ENCODE measurements at places on chromosomes 5 and 9. TPM values are rescaled to one million over a fixed set of nuclear protein-coding genes. Genes with fewer than 3 reads are reported as not detected.
A peak's percentile ranks its signal among the peaks of the same experiment; 100 is the strongest.

DNA sequence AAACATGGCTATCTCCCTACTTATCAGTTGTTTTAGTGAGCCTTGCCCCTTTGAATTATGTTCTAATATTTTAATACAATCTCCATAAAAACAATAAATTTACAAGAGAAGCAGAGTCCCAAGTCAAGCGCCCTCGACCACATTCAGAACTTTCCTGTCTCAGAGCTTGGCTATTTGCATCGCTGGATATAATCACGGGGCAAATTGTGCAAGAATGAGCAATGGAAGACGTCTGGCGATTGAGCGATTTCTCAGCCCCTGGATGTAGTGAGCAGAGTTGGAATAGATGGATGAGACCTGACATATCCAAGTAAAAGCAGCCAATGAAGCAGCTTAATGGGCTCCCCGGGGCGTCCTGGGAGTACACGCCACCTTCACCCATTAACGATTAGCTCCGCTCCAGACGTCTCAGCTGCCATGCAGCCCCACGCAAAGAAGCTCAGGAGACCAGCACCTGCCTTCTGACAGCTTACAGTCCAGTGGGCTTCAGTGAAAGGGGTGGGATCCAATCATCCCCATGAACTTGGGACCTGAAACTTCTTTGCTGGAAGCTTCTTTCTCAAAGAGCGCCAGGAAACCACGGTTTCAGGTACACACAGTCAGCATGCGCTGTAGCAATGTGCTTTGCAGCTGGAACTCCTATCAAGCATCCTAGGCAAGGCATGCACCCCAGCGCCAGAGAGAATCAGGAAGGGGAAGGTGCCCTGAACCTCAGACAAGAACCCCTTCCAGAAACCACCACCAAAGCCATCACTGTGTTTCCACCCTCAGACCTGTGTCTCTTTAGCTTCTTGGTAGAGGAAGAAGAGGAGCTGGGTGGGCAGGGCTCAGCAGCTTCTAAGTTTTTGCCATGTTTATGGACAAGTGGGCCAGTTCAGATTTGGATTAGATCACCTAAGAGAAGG, 92.0 kb upstream of the IRX4 start:
- peaks cover 30% of the 10 kb centered on the region for H3K27me3 ChIP-seq
- no peaks in the 10 kb centered on the region for H3K36me3 ChIP-seq
- DNase-seq = no peak
- H3K4me1 ChIP-seq = no peaks in the 10 kb centered on the region

DNA sequence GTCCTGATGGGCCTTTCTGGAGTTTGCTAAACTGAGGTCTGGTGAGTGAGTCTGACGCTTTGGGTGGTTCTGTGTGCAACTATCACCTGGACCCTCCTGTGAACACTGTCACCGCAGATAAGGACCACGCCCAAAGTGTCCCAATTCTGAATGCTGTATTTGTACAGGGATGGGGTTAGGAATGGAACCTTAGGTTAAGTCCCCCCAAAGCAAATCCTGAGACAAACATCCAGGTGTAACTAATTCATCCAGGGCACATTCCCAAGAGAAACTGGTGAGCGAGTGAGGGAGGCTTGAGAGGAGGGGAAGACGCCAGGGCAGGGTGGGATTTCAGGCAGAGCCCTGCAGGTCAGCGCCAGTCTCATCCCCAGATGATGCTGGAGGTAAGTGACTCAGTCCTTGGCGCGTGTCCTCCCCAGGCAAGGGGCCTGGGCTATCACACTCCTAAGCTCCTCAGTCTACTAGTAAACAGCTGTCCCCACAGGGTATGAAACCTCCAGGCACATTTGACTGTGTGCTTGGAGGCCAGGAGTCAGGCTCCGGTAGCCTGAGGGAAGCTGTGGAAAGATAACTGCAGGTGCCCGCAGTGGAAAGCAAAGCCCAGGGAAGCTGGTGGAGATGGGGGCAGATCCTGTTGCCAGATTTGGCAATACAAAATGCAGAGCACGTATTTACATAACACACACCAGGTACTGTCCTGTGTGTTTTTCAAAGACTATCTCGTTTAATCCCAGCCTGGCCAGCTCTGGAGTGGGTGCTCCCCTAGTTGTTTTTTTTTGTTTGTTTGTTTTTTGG, 66.7 kb downstream of the IL6ST start:
- H3K27ac ChIP-seq = no peak overlapping the region
- H3K27me3 ChIP-seq = 0 out of 3 replicates have a peak, but pooled peaks cover 3% of the 10 kb centered on the region
- no peak overlapping the region for H3K4me3 ChIP-seq
- peaks cover 7% of the 10 kb centered on the region for H3K4me1 ChIP-seq
- no peaks in the 10 kb centered on the region for H3K36me3 ChIP-seq

FGF18 gene
- total RNA-seq = not detected

CYSRT1 gene
- total RNA-seq = 0.60 TPM

GRCh38 chr5:136228136-136228757, 35.3 kb upstream of the SMIM32 start:
- H3K27ac ChIP-seq = no peak overlapping the region
- H3K4me1 ChIP-seq = no peaks in the 10 kb centered on the region
- no peak for DNase-seq

DNA sequence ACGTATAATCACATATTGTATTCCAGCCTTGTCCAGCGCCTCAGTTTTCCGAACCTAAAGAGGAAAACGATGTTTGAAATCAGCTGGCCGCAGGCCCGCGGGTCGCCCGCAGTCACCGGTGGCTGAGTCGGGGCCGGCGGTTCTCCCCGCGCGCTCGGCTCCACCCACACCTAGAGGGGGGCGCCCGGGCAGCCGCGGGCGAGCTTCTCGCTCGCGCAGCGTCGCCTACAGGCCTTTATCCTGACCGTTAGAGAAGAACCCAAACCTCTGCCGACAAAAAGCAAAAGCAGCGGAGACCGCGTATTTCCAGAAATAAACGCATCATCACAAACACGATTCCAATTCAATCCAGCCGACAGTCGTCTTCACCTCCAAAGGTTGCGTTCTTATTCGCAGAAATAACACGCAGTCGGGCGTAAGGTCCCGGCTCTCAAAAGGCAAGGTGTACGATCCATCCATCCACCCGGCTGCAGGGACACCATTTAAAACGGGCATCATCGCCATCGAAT, 725 bp upstream of the NIPBL start:
- no peaks in the 10 kb centered on the region for H3K27me3 ChIP-seq
- H3K4me3 ChIP-seq = peak overlapping the region; percentile 93
- peak; percentile 90 for DNase-seq
- peaks cover 4% of the 10 kb centered on the region for H3K36me3 ChIP-seq

DNA sequence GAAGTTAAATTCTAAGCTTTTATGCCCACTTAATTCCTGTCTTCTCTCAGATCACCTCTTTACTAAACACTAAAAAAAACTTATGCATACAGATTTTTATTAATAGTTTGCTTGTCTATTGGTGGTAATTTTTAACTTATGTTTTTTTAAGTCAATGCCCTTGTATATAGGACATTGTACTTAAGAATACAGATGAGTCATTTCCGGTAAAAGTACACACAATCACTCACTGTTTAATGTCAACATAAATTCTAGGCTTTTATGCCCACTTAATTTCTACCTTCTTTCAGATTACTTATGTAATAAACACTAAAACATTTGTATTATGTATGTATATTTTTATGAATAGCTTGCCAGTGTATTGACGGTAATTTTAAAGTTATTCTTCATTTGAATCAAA, 872.8 kb upstream of the CDH9 start:
- H3K4me3 ChIP-seq = no peak overlapping the region
- H3K36me3 ChIP-seq = no peaks in the 10 kb centered on the region
- no peaks in the 10 kb centered on the region for H3K4me1 ChIP-seq
- no peak for DNase-seq
- H3K27ac ChIP-seq = no peak overlapping the region

- H3K4me3 ChIP-seq = no peak overlapping the region
- H3K27me3 ChIP-seq = no peaks in the 10 kb centered on the region
- H3K4me1 ChIP-seq = no peaks in the 10 kb centered on the region
- no peaks in the 10 kb centered on the region for H3K36me3 ChIP-seq
- DNase-seq = no peak
- H3K27ac ChIP-seq = no peak overlapping the region
Observed at GRCh38 chr5:9716838-9717281, 86.7 kb upstream of the TAS2R1 start.

DNA sequence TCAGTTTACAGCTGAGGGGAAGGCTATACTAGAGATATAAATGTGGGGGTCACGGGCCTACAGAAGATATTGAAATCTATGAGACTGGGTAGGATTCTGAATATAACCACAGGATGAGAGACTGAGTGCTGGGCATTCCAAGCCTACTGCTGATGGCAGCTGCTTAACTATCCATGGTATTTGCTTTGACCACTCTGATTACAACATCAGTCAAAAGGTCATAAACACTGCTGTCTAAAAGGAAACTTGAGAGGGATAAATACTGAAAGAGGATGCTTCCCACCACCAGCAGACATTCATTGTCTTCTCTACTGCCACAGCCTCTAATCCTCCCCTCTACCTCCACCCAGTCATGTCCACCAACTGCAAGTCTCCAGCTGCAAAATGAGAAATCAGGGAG, 3.8 kb downstream of the ZNF622 start:
- DNase-seq = no peak
- peaks cover 2% of the 10 kb centered on the region for H3K4me1 ChIP-seq
- H3K4me3 ChIP-seq = no peak overlapping the region

Measured in K562 (cell line).